ENCODE measurements at places on chromosomes 1 and 21.

GRCh38 chr21:45404730-45405270 is at the start of gene COL18A1:
Gene COL18A1 (plus strand): TSS chr21:45405165. CDS start chr21:45405231, 66 bp downstream.
- no peak for DNase-seq

- no peak for DNase-seq
These were observed 2.5 kb upstream of the CHTOP start for GRCh38 chr1:153631047-153632022.

GRCh38 chr1:22517956-22518355 is 45.3 kb upstream of the EPHA8 start:
- DNase-seq = no peak

GRCh38 chr1:195520757-195521156 is 1087.5 kb downstream of the KCNT2 start:
- DNase-seq = no peak

DNA sequence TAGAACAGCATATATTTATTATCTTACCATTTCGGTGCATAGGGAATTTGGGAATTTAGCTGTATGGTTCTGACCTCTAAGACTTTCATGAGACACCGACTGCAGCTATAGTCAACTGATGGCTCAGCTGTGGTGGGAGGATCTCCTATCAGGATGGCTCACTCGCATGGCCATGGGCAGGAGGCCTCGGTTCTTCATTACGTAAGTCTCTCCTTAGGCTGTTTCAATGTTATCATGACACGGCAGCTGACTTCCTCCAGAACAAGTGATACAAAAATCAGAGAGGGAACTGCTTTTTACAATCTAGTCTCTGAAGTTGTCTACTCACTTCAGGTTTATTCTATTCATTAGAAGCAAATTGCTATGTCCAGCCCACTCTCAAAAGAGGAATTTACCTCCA is 13.3 kb upstream of the CAPN8 start:
- DNase-seq = no peak

All from esophagus squamous epithelium (tissue), 5 donors.